Naive B cell (primary cell): ENCODE measurements at places on chromosomes 3 and 15.
A peak's percentile ranks its signal among the peaks of the same experiment; 100 is the strongest.

- H3K4me1 ChIP-seq: no peaks in the 10 kb centered on the region
- H3K4me3 ChIP-seq: no peak overlapping the region
- H3K27ac ChIP-seq: no peak overlapping the region
- peaks cover 5% of the 10 kb centered on the region for H3K27me3 ChIP-seq
Measured at GRCh38 chr3:154105218-154105975, 15.8 kb upstream of the ARHGEF26 start.

DNA sequence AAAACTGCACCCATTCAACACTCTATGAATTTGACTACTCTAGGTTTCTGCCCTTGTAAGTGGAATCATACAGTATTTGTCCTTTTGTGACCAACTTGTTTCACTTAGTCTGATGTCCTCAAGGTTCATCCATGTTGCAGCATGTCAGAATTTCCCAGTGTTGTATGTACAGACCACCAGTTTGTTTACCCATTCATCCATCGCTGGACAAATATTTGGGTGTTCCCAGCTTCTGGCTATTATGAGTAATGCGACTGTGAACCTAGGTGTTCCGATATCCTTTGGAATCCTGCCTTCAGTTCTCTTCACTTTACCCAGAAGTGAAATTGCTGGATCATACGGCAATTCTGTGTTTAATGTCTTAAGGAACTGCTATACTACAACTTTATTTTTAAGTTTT is 12.6 kb downstream of the RPL32 start:
- no peak for DNase-seq
- H3K27ac ChIP-seq: no peak overlapping the region
- H3K4me1 ChIP-seq: peaks cover under 1% of the 10 kb centered on the region
- no peaks in the 10 kb centered on the region for H3K27me3 ChIP-seq
- no peak overlapping the region for H3K4me3 ChIP-seq

DNA sequence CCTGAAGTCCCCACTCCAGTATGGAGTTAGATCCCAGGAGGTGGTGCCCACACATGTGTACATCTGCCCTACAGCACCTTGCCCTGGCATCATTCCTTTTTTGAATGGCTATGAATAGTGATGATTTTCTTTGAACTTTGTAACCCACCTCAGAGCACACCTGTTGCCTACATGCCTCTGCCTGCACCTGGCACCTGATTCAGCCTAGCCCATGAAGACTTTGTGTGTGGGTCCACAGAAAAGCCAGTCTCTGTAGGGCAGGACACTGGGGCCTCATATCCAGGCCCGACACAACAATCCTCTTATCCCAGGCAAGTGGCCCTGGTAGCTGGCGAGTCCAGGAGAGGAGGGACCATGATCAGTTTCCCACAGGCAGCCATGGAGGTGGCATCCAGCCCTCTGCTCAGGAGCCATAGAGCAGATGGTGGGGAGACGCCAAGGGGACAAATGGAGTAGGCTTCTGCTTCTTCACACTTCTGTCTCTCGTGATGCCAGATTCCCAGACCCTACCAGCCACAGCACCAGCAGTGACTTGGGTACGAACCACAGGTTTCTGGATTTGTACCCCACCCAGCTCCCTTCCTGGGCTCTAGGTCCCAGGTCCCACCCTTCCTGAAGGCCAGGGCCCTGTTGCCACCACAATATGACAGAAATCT is 230.7 kb downstream of the UACA start:
- peaks cover 20% of the 10 kb centered on the region for H3K27me3 ChIP-seq
- H3K36me3 ChIP-seq: peaks cover 6% of the 10 kb centered on the region
- H3K4me3 ChIP-seq: no peak overlapping the region
- H3K27ac ChIP-seq: no peak overlapping the region

DNA sequence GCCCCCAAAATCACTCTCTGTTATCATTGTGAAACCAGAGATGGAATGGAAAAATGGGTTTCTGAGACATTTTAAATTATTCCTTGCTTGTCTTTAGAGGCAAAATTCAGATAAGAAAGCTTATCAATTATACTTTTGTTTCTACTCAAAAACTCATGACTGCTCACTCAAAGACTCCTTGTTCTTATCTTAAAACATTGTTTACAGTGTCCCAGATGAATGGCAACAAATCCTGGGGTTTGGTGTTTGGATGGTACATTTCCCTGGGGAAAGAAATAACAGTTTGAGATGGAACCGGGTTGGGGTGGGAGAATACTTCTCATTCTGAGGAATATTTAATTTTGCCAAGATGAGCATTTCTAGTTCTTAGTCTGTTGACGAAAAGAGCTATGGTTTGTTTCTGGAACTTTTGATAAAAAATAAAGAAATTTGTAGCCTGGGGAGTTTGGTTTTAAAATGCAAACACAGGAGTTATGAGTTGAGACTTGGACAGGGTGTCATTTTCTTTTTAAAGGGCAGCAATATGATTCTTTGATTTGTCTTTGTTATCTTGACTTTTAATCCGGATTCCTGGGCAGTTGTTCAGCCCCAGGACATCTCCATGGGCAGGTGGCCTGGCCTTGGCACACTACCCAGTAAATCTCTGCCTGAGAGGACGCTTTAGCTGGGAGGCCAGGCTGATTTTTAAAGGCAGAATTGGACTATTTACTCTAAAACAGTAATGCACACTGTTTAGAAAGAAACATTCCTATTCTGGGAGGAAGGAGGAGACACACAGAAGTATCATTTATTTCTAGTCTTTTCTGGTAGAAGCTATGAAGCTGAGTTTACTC is 32.4 kb downstream of the BTD start:
- no peak overlapping the region for H3K4me3 ChIP-seq
- no peak for DNase-seq
- peaks cover 7% of the 10 kb centered on the region for H3K4me1 ChIP-seq
- no peak overlapping the region for H3K27ac ChIP-seq
- no peaks in the 10 kb centered on the region for H3K36me3 ChIP-seq
- H3K27me3 ChIP-seq: no peaks in the 10 kb centered on the region

DNA sequence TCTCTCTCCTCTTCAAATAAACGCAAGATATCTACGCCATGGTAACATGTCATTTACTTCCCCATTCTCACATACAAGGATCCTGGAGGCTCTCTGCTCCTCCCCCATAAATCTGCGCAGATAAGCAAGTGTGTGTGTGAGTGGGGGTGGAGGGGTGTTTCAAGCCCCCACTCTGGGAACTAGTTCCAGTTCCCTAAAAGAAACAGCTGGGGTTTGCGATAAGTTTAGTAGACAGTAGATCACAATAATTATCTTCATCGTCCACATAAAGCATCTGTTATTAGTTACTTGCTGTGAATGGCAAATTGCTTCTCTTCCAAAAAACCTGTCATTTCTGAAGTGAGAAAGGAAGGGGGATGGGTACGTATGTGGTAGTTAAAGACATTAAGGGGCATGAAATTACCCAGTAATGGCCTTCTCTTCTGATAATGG is 79.8 kb downstream of the RBPMS2 start:
- H3K36me3 ChIP-seq: no peaks in the 10 kb centered on the region
- peak; percentile 88 for DNase-seq
- H3K27ac ChIP-seq: peak overlapping the region; percentile 94

GRCh38 chr3:152258448-152259393 is 10.0 kb upstream of the MBNL1 start:
- peak overlapping the region; percentile 25 for H3K27ac ChIP-seq
- no peak for DNase-seq
- H3K4me3 ChIP-seq: peak overlapping the region; percentile 2
- peaks cover 7% of the 10 kb centered on the region for H3K36me3 ChIP-seq
- H3K4me1 ChIP-seq: peaks cover 78% of the 10 kb centered on the region

- no peaks in the 10 kb centered on the region for H3K36me3 ChIP-seq
- H3K4me1 ChIP-seq: no peaks in the 10 kb centered on the region
Measured at GRCh38 chr3:147507638-147508286, 98.6 kb downstream of the ZIC1 start.
